ENCODE measurements at places on chromosomes 11 and 22.
A peak's percentile ranks its signal among the peaks of the same experiment; 100 is the strongest.

DNA sequence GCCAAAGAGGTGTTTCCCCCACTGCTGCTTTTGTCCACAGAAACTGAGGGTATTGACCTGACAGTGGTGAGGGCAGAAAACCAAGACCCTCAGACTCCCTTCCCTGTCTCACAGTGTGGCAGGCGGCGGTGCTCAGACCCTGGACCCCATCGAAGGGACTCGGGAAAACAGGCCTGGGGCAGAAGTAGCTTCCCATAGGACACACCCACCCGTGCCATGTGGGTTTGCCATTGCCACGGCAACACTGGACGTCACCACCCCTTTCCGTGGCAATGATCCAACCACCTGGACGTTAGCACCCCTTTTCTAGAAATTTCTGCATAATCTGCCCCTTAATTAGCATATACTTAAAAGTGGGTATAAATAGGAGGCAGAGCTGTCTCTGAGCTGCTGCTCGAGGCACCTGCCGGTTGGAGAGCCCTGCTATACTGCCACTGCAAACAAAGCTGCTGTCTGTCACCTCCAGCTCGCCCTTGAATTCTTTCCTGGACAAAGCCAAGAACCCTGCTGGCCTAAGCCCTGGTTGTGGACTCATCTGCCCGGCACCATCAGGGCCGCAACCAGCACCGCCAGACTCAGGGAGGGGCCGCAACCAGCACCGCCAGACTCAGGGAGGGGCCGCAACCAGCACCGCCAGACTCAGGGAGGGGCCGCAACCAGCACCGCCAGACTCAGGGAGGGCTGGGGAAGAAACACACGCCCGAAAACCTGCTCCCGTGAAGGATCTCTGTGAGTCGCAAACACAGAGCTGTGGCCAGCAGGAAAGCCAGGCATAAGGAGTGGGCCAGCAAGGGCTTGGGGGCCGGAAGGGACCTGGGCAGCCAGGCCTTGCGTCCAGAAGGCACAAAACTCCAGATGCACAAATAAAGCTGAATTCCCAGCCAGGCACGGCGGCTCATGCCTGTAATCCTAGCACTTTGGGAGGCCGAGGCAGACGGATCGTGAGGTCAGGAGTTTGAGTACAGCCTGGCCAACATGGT, 10.4 kb downstream of the MLC1 start:
- no peaks in the 10 kb centered on the region for H3K36me3 ChIP-seq
- no peak overlapping the region for H3K27ac ChIP-seq
- DNase-seq = peak; percentile 38
- H3K4me1 ChIP-seq = no peaks in the 10 kb centered on the region

GRCh38 chr11:134313821-134314607, 17.8 kb upstream of the GLB1L2 start:
- no peaks in the 10 kb centered on the region for H3K4me1 ChIP-seq
- H3K27ac ChIP-seq = no peak overlapping the region
- H3K27me3 ChIP-seq = no peaks in the 10 kb centered on the region
- no peak for DNase-seq
- no peak overlapping the region for H3K4me3 ChIP-seq
- H3K36me3 ChIP-seq = no peaks in the 10 kb centered on the region

GRCh38 chr11:69950120-69950519, 128.0 kb upstream of the ANO1 start:
- no peak overlapping the region for H3K27ac ChIP-seq
- H3K4me1 ChIP-seq = no peaks in the 10 kb centered on the region
- H3K4me3 ChIP-seq = no peak overlapping the region
- peak; percentile 24 for DNase-seq
- H3K27me3 ChIP-seq = no peaks in the 10 kb centered on the region
- H3K36me3 ChIP-seq = no peaks in the 10 kb centered on the region

DNA sequence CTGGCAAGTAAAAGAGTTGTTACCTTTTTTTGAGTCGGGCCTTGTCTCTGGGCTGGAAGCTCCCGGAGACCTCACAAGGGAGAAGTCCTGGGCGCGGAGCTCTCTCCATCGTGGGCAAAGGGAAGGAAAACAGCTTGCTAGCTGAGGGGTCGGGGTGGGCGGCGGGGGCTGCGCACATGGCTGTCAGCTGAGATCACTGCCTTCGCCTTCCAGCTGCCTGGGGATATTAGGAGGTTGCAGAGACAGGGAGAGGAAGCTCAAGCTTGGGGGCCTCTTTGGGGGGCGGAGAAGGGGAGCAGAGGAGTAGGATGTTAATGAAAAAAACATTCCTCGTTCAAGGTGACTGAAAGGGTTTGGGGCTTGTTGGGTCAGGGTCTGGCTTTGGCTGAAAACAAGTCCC, 49.2 kb upstream of the ALX4 start:
- no peak overlapping the region for H3K4me3 ChIP-seq
- H3K27me3 ChIP-seq = no peaks in the 10 kb centered on the region
- no peak for DNase-seq
- no peaks in the 10 kb centered on the region for H3K4me1 ChIP-seq
- no peaks in the 10 kb centered on the region for H3K36me3 ChIP-seq
- H3K27ac ChIP-seq = no peak overlapping the region

GRCh38 chr22:37746366-37747079, 49.7 kb downstream of the TRIOBP start:
- peak overlapping the region; percentile 95 for H3K27ac ChIP-seq
- no peaks in the 10 kb centered on the region for H3K27me3 ChIP-seq
- peak overlapping the region; percentile 82 for H3K4me3 ChIP-seq
- H3K36me3 ChIP-seq = no peaks in the 10 kb centered on the region
- H3K4me1 ChIP-seq = peaks cover 80% of the 10 kb centered on the region
- peak; percentile 91 for DNase-seq

GRCh38 chr11:130078080-130078479, 8.4 kb downstream of the APLP2 start:
- H3K27me3 ChIP-seq = no peaks in the 10 kb centered on the region
- H3K4me1 ChIP-seq = no peaks in the 10 kb centered on the region
- no peak overlapping the region for H3K4me3 ChIP-seq

DNA sequence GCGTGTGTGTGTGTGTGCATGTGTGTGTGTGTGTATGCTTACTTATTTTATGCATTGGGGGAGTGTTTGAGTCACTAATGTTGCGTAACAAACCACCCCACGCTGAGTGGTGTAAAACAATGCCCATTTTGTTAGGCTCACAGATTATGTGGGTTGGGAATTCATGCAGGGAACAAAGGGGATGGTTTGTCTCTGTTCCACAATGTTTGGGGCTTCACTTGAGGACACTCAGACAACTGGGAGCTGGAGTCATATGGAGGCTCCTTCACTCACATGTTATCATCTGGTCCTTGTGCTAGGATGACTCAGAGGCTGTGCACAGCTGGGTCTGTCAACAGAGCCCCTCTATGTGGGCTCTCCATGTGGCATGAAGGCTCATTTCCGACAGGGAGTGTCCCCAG, 51.3 kb upstream of the LARGE1 start:
- no peak for DNase-seq
- H3K36me3 ChIP-seq = no peaks in the 10 kb centered on the region
- H3K27ac ChIP-seq = no peak overlapping the region
- H3K4me3 ChIP-seq = no peak overlapping the region
- H3K4me1 ChIP-seq = no peaks in the 10 kb centered on the region

GRCh38 chr11:88886796-88887195, 179.0 kb downstream of the GRM5 start:
- no peak overlapping the region for H3K27ac ChIP-seq
- no peaks in the 10 kb centered on the region for H3K4me1 ChIP-seq
- H3K36me3 ChIP-seq = no peaks in the 10 kb centered on the region

DNA sequence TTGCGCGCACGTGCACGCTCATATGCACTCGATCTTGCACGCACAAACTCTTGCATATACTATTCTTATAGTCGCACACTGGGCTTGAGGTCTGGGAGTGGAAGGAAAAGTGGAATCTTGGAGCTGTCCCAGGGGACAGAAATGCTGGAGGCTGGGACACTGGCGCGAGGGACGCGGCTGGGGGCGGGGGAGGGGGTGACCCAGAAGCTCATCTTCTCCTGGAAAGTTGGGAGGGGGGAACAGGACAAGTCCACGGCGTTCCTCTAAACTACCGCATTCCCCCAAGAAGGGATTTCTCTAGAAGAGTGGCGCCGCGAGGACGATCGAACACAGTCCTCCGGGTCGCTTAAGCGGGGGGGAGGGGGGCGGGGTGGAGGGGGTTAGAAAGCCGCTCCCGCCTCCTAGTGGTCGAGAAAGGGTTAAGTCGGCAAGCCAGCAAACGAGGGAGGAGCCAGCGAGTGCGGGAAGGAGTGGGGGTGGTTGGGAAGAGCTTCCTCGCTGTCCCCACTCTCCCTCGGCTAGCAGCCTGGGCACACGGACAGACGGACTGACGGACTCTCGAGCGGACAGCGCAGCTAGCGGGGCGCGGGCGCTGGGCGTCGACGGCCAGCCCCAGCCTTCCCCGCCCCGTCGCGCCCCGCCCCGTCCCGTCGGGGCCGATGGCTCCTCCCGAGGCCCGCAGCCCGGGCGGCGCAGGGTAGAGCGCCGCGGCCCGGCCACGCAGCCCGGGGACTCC, at the start of gene RTN4RL2:
TSS of gene RTN4RL2 (plus strand) at position 507 of the 736 bp plus-strand sequence. CDS start 338 bp downstream, outside the sequence.
- peak; percentile 86 for DNase-seq
- peaks cover 60% of the 10 kb centered on the region for H3K27me3 ChIP-seq
- no peak within 1 kb of the TSS for H3K27ac ChIP-seq

DNA sequence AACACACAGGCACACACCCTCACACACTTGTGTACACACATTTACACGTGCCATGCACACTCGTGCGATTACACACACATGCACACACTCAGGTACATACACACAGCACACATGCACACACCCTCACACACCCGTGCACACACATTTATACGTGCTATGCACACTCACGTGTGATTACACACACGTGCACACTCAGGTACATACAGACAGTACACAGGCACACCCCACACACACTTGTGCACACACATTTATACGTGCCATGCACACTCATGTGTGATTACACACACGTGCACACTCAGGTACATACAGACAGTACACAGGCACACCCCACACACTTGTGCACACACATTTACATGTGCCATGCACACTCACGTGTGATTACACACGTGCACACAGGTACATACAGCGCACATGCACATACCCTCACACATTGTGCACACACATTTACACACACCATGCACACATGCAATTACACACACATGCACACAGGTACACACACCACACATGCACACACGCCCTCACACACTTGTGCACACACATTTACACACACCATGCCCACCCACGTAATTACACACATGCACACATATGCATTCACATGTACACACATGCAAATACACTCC, 4.6 kb downstream of the IFITM10 start:
- H3K36me3 ChIP-seq = peaks cover 18% of the 10 kb centered on the region
- H3K4me3 ChIP-seq = no peak overlapping the region
- no peak for DNase-seq

DNA sequence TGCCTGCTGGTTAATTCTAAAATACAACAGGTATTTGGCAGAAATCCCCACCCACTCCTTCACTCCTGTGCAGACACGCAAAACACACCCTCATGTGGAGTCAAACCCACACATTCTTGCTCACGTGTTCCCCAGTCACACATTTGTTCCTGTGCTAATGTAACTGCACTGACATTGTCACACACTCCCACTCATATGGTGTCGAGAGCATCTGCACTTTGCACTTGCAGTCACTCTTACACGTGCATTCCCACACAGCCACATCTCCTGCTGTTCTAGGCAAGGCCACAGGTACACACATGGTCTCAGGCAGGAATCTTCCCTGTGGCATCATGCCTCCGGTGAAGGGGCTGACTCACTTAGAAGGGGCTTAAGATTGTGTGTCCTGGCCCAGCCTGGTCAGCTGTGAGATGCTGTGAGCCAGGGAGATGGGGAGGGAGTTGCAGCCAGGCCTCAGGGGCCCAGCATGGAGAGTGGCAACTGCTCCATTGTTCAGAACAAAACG, 395.0 kb downstream of the TENM4 start:
- DNase-seq = no peak
- H3K27ac ChIP-seq = no peak overlapping the region
- H3K4me1 ChIP-seq = no peaks in the 10 kb centered on the region
- no peak overlapping the region for H3K4me3 ChIP-seq

DNA sequence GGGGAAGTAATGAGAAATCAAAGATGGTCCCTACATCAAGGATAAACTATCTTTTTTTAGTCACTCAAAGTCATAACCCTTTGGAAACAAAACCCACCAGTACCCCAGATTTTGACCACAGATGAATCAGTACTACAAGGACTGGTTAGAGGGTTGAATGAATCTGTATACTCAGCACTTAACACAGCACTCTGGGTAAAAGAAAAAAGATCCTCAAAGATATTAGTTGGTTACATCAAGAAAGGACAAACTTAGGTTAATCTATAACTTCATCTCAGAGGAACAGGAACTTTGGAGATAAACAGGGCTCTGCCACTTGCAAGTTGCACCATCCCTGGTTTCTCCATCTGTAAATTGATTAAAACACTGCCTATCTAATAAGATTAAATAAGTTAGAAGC, 18.8 kb downstream of the SC5D start:
- no peaks in the 10 kb centered on the region for H3K27me3 ChIP-seq
- no peak overlapping the region for H3K27ac ChIP-seq
- H3K36me3 ChIP-seq = peaks cover 20% of the 10 kb centered on the region
- peaks cover 6% of the 10 kb centered on the region for H3K4me1 ChIP-seq
